ENCODE measurements at places on chromosomes 7 and 10.

DNA sequence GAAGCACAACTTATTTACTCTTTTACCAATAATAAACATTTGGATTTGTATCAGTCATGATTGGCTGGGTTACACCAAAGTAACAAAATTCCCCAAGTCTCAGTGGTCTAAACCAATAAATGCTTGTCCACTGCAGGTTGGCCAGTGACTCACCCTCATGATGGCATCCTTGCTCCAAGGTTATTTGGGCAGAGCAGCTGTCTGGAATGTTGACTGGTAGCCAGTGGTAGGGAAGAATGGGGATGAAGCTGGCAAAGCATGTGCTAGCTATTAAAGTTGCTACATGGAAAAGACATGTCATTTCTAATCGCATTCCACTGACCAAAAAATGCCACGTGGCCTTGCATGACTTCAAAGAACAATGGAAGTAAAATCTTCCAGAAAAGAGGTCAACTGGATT is 1168.7 kb upstream of the CELF2 start:
- no peak for DNase-seq

DNA sequence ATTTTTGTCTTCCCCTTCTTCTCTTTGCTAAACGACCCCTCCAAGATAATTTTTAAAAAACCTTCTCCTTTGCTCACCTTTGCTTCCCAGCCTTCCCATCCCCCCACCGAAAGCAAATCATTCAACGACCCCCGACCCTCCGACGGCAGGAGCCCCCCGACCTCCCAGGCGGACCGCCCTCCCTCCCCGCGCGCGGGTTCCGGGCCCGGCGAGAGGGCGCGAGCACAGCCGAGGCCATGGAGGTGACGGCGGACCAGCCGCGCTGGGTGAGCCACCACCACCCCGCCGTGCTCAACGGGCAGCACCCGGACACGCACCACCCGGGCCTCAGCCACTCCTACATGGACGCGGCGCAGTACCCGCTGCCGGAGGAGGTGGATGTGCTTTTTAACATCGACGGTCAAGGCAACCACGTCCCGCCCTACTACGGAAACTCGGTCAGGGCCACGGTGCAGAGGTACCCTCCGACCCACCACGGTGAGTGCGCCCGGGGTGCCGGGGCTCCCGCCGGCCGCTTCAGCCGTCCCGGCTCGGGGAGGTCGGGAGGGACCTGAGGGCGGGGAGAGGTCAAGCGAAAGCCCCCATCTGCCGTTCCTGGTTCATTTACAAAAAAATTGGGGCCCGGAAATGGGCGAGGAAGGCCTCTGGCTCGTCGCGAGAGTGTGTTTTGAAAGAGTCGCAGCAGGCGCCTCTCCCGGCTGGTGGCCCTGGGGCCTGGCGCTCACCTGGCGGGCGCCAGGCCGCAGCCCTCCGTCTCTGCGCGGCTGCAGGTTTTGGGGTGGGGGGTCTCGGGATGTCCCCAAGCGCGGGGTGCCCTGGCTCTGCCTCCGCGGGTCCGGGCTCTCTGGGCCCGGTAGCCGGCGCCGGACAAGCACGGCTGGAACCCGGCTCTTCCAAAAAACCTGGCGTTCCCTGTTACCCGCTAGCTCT is 1.2 kb downstream of the GATA3 start:
- no peak for DNase-seq

DNA sequence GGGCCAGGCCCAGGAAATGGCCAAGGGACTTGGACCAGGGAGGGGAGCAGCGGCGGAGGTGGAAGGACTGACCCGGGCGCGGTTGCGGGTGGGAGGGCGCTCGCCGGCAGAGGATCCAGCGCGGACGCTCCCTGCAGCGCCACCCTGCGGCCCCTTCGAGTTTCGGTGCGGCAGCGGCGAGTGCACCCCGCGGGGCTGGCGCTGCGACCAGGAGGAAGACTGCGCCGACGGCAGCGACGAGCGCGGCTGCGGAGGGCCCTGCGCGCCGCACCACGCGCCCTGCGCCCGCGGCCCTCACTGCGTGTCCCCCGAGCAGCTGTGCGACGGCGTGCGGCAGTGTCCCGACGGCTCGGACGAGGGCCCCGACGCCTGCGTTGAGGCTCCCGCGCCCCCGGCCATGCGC is 16.8 kb upstream of the ZNF467 start:
- no peak for DNase-seq

- DNase-seq = no peak
Observed at GRCh38 chr10:95327367-95327766, 36.6 kb upstream of the PDLIM1 start.

GRCh38 chr7:155948845-155949244 is 136.6 kb upstream of the SHH start:
- DNase-seq = no peak

GRCh38 chr7:142323706-142324105 is 65.8 kb upstream of the PRSS58 start:
- DNase-seq = peak; percentile 30

- DNase-seq = no peak
Observed at GRCh38 chr7:25392588-25393338, 164.5 kb upstream of the NPVF start.

GRCh38 chr10:48626986-48627731 is 22.3 kb upstream of the ARHGAP22 start:
- DNase-seq = no peak

GRCh38 chr7:159192725-159193453 is 48.2 kb upstream of the VIPR2 start:
- no peak for DNase-seq

DNA sequence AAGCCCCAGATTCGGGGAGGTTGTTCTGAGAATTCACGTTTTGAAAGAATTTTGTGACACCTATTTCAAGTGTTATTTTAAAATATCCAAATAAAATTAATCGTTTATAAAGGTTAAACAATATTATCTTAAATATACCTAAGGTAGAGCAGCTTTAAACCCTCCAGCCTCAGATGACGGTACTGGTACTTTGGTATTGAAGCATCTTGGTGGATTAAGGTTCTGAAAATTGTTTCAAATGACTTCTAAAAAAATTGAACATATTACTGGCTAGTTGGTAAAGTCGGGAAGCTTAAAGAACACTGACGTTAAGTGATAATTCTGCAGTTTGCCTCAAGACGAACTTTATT is 392 bp upstream of the HUS1 start:
- no peak for DNase-seq

- no peak for DNase-seq
Observed at GRCh38 chr10:93459466-93459865, 22.7 kb downstream of the MYOF start.

DNA sequence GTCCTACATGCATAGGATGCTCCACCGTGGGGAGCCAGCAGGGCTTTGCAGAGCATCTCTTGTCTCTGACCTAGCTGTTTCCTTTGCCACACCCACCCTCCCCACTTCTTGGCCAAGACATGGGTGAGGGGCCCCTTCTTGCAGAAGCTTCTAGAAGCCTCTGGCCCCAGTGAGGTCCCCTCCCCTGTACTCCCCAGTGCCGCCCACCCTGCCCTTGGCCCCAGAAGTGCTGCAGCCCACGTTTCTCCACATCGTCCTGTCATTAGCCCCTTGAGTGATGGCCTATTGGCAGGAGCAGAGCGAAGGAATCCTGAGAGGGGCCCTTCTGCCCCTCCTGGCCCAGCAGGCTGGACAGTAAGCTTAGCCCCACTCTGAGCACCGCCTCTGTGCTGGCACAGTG is 43.7 kb downstream of the ALOX5 start:
- no peak for DNase-seq

- DNase-seq = no peak
Observed at GRCh38 chr7:91289633-91290254, 25.5 kb downstream of the FZD1 start.

- DNase-seq = no peak
Observed at GRCh38 chr10:112189465-112189864, 5.9 kb upstream of the GPAM start.

- no peak for DNase-seq
Observed at GRCh38 chr10:31758495-31758894, 170.1 kb downstream of the ARHGAP12 start.

GRCh38 chr10:111200505-111201186 is 123.8 kb downstream of the ADRA2A start:
- no peak for DNase-seq

GRCh38 chr10:2895594-2896196 is 171.7 kb upstream of the PFKP start:
- no peak for DNase-seq

GRCh38 chr7:22822486-22823141 is at the start of gene TOMM7:
Gene TOMM7 (minus strand): TSS chr7:22822849. CDS start chr7:22822779, 70 bp downstream.
- peak; percentile 96 for DNase-seq

DNA sequence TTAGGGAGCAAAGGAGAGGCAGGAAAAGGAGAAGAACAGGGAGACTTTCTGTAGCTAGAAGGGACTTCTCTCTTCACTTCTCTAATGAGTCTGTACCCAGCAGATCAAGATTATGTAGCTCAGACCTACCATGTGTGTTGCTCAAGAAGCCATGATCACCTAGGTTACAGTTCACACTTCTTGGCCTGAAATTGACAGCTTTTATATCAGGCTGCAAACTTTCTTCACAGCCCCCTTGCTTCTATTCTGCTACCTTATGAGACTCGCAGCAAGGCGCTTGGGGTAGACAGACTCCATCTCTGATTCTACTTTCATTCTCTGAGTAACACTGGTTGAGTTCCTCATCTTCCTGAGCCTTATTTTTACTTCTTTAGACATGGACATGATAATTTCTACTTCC is 19.6 kb upstream of the GIMAP2 start:
- no peak for DNase-seq

DNA sequence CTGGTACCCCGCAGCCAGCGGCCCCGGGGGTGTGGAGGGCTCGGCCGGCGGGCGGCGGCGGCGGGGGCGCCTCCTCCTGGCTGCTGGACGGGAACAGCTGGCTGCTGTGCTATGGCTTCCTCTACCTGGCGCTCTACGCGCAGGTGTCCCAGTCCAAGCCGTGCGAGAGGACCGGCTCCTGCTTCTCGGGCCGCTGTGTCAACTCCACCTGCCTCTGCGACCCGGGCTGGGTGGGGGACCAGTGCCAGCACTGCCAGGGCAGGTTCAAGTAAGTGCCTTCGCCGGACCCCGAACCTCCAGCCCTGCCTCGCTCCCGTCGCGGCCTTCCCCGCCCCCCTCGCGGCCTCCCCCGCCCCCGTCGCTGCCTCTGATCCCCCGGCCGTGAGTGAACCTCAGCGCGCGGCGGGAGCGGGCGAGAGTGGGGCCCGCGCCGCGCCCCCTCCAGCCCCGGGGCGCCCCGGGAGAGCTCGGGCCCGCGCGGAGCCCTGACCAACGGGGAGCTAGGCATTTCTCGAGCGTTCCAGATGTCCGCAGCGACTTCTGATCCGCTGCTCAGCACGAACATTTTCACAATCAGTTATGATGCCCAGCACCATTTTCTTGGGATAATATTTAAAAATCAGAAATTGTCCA is 727 bp downstream of the ATRNL1 start:
- DNase-seq = no peak

DNA sequence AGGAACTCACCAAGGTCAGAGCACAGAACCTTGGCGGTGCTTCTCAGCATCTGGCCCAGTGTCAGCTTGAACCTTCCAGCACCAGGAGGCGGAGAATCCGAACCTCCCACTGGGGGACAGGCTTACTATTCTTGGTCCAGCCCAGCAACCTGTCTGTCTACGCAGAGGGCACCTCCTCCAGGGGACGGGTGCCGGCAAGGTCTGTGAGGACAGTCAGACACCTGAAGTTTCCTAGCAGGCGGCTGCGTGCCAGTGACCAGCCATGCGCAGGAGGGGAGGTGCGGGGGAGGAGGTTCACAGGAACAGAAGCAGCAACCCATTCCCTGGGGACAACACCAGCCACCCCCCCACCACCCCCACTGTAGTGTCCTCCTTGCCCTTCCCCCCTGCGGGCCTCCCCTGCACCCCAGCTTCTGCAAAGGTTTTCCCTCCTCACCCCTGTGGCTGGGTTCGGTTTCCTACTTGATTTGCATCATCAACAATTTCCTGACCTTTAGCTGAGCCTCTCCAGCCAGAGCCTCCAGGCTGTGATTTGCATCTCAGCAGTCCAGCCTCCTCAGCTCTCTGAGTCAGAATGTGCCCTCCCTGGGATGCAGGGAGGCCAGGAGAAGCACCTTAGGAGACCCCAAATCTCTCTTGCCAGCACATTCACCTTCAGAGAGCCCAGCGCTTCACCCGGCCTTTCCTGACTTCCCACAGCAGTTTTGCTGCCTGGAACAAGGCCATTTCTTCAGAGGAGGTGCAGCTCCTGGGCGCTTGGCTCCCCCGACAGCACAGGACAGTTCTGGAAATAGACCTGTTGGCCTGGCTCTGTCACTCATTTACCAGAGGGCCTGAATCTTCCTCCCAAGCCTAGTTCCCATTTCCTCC is 107.5 kb upstream of the NPS start:
- DNase-seq = peak; percentile 47

DNA sequence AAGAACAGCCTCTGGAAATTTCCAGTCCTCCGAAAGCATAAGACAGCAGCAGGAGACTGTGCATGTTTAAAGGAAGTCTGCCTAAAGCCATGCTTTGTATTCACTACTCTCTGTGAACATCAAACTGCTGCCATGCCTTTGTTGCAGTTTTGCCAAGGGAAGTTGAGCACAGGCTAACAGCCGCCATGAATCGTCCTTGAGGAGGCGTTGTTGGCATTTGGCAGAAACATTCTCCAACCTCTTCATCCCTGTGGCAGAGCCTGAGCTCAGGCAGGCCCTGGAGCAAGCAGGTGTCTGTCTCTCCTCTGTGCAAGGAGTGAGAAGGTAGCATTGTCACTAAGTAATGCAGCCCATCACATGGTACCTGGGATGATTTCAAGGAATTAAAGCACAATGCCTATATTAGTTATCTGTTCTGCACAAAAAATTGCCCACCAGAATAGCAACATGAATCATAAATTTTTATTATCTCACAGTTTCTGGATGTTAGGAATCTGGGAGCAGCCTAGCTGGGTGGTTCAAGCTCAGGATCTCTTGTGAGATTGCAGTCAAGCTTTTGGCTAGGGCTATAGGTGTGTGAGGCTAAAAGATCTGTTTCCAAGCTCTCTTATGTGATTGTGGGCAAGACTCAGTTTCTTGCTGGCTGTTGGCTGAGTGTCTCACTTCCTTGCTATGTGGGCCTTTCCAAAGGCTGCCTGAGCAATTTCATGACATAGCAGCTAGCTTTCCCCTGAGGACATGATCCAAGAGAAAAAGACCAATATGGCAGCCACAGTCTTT is 46.5 kb upstream of the KIAA1217 start:
- DNase-seq = no peak

GRCh38 chr7:12730523-12730922 is 43.1 kb downstream of the ARL4A start:
- DNase-seq = no peak

DNA sequence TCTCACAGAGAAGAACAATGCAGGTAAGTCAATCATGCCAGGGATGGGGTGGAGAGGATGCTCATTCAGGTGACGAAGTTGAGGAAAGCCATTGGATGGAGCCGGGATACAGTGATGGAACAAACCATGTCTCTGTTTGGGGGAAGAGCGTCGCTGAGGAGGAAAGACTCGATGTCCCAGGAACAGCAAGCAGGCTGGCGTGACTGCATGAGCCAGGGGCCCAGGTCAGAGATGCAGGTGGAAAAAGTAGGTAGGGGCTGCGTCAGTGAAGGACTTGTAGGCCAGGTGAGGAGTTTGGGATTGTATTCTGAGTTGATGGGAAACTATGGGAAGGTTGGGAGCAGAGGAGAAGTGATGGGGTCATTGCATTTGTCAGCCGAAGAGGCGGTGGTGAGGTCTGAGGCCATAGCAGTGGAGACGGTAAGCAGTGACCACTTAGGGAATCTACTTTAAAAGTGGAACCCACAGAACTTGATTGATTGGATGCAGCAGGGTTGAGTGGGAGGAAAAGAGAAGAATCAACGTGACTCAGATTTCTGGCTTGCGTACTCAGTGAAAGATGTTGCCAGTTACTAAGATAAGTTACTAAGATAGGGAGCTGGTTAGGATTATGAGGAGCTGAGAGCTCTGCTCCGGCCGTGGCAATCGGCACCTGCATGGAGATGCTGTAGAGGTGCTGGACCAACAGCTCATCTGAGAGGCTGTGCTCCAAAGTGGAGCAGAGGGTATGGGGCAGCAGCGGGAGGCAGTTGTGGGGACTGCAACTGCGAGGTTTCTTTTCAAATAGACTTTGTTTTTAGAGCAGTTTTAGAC is 12.5 kb upstream of the IL2RA start:
- DNase-seq = no peak

Data from iPS DF 19.7 (cell line).